ENCODE measurements at places on chromosomes 1 and 21.

- no peak for DNase-seq
These were observed 28.2 kb downstream of the STPG1 start for GRCh38 chr1:24385160-24385940.

GRCh38 chr1:196305216-196305615 is 303.0 kb downstream of the KCNT2 start:
- DNase-seq: no peak

DNA sequence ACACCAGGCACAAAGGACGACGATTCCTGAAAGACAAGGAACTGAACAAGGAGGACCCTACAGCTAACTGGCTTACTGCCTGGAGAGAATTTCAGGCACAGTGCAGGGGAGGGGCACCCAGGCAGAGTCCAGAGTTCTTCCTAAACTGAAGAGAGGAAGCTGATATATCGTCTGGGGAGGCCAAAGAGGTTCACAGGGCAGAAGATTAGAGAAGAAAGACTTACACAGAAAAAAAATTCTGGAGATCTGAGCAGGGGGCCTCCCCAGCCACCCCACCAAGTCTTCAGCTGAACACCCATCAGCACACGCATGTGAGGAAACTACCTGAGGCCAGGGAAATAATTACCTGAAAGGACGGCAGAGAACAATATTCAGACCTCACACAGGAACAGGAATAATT is 24.6 kb downstream of the SORT1 start:
- no peak for DNase-seq

GRCh38 chr1:10663678-10664035 is 132.8 kb downstream of the CASZ1 start:
- DNase-seq: no peak

DNA sequence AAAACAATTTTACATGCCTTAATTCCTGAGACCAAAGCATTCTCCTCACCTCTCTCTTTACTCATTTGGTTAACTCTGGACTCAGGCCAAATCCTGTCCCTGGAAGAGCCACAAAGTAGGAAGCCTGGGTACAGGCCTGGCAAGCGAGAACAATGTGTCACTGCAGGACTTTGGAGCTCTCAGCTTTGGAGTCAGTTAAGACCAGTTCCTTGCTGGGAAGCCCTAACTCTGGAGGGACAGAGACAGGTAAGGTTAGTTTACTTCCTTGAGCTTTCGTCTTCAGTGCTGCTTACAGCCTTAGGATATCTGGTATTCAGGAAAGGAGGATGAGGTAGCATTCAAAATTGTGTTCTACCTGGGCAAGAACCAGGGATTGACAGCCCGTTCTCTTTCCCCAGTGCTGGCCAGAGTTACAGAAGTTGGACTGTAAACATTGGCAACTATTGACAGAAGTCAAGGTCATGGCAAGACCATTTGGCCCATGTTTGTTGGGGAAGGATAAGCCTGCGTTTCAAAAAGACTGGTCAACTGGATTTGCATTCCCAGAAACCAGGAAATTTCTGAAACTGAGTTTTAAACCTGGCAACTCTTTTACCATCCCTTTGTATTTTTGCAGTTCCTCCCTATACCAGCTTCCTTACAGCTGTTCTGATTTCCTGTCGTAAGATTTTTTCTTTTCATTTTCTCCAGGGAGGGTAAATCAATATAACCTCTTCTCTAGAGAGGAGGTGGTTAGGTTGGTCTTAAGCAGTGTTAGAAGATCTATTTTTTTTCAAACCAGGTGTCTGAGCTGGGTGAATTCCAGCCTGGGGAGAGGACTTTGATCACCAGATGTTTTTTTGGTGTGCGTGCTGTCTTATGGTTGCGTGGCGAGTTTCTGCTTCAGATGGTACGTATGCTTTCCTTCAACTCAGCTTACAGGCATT is at the start of gene C4BPB:
Gene C4BPB (plus strand): TSS at position 160 of the 926 bp plus-strand sequence. CDS start 672 bp downstream, at position 832.
- DNase-seq: no peak

DNA sequence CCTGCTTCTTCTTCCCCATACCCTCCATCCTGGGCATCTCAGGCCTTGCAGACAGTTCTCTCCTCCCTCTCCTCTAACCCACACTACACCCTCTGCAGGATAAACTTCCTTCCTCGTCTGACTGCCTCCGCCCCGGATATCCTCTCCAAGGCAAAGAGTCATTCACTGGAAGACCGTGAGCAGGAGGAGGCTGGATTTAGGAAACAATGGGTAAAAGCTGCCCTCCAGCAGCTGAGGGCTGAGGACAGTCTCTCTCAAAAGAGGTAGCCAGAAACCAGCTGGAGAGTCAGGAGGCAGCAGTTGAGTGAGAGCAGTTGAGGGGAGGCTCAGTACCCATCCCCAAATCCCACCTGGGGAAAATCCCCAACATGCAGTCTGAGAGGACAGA is 1.4 kb downstream of the CSRP1 start:
- DNase-seq: no peak

DNA sequence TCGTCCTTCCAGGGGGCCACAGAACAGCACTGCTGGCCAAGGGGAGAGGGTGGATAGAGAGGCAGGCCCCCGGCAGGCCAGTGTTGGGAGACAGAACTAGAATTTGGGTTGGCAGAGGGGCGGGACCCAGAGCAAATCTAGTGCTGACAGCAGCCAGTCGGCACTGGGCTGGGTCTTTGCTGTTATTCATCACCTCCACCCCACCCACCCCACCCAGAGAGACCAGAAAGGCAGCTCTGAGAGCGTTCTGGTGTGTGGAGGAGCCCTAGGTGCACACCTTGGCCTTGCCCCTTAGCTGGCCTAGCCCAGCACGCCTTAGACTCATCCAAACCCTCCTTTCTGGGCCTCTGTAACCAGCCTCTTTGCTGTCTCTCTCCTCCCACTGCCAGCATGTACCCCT is 6.4 kb upstream of the PKP1 start:
- DNase-seq: no peak

DNA sequence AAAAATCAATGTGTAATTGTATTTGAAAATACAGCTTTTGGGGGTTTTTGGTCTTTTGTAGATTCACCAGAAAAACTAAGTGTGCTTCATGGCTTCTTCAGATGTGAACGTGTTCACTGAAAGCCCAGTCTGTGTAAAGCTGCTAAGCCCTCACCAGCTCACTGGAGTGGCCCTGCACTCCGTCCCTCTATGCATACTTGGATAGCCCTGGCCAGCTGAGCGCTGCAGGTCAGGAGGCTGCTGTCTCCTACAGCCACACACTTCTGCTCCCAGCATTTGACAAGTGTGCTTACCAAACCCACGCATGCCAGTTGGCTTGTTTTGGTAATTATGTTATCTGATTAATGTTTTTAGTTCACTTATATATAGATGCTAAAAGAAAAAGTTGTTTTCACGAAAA is 163.5 kb downstream of the TLR5 start:
- no peak for DNase-seq

DNA sequence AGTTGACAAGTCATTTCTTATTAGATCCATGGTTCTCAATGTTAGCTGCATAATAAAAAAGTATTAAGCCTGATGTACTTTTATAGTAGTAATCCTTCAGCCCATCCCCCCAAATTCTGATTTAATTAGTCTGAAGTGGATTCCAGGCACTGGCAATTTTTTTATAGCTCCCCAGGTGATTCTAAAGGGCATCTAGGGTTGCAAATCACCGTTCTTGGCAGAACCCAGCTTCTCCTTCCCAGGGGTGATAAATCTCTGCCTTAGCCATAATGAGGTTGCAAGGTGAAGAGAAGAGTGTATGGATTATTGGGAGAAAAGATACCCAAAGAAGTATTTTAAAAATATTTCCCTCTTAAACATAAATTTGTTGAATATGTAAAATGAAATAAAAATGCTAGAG is 43.0 kb upstream of the RXRG start:
- DNase-seq: no peak

GRCh38 chr1:216627252-216627651 is 96.0 kb downstream of the ESRRG start:
- DNase-seq: no peak

GRCh38 chr1:198113342-198113750 is 43.5 kb upstream of the NEK7 start:
- no peak for DNase-seq

- no peak for DNase-seq
These were observed 6.7 kb downstream of the FBXO6 start for GRCh38 chr1:11670747-11671146.

- DNase-seq: no peak
These were observed 347.4 kb upstream of the PTBP2 start for GRCh38 chr1:96374076-96374762.

DNA sequence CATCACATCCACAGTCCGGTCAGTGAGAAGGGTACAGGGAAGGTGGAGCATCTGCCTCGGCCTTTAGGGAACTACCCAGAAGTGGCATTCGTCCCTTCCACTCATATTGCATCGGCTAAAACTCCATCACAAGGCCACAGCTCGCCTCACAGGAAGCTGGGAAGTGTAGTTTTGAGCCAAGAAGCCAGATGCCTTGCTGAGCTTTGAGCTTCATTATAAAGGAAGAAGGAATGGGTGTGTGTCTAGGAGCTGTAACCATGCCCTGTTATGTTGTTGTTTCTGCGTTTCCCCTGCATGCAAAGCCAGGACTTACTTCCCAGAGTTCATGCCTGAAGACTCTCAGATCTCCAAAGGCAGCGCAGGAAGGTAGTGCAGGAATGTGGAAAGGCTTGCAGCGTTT is 61.1 kb downstream of the OPTC start:
- no peak for DNase-seq

DNA sequence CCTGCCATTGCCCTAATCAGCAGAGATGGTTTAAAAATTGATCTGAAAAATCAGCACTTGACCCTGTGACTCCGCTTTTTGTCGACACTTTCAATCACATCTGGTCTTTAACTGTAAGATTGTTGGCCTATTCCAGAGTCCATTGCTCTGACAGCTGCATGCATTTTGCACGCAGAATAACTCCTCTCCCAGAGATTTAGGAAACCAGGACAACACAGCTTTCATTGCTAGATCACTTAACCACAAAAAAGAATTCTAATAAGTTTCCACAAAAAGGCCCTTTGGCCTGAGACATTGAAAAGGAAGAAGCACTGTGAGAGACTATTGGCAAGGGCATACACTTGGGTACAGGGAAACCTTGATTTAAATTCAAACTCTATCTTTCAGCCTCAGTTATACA is 373.1 kb downstream of the TGFB2 start:
- no peak for DNase-seq

- peak; percentile 12 for DNase-seq
These were observed 23.0 kb upstream of the RAB4A start for GRCh38 chr1:229247871-229248270.

DNA sequence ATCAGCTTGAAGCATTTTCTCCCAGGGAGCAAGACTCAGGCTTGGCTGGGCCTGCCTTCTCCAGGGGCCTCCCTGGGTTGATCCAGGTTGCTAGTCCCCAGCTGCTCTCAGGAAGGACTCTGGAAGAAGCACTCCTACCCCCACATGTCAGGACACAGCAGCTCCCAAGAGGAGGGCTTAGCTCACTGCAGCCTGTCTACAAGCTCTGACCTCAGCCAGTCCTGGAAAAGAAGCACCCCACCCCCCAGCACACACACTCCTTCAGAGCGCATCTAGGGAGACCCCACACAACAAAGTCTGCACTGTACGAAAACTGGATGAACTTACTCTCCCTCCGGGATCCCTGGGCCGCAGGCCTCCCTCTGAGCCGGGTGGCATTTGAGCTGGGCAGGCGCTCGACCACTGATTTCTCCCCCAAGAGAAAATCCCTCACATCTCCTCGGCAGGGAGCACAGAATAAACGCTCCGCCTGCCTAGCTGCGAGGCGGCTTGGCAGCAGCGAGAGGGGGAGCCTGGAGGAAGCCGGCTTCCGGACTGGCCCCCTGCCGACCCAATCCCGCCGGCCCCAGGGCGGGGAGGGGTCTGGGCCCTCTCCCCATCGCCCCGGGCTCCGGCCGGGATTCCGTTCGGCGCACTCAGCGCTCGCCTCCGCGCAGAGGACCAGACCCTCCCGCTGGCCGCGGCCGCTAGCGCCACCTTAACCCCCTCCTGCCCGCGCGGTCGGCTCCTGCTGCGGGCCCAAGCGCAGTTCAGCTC is at the start of gene KCNA2:
Gene KCNA2 (minus strand): TSS at position 458 of the 756 bp plus-strand sequence. CDS start 1,576 bp downstream, outside the sequence.
- DNase-seq: no peak

DNA sequence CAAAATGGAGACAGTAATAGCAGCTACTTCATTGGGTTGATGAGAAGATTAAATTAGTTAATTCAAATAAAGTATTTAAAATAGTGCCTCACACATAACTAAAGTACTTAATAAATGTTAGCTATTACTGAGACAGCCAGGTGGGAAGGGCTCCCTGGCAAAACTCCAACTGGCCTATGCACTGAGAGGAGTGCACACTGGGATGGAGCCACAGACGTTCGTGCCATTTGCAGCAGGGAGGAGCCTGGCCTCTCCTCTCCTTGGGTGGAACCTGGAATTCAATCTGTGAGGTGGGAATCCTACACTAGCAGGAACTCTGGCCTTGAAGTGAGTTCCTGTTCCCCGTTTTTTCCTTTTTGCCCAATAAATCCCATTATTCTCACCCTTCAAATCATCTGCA is 28.1 kb downstream of the SLC5A9 start:
- DNase-seq: no peak

- no peak for DNase-seq
These were observed 1.8 kb downstream of the FHL3 start for GRCh38 chr1:38003261-38004250.

DNA sequence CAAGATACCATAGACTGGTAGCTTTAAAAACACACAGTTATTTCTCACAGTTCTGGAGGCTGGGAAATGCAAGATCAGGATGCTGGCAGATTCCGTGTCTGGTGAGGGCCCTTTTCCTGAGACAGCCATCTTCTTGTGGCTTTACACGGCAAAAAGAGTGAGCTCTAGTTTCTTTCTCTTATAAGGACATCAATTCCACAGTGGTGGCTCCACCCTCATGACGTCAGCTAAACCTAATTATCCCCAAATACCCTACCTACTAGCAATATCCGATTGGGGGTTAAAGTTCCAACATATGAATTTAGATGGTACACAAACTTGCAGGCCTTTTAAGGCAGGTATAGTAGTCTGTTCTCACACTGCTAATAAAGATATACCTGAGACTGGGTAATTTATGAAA is 77.7 kb downstream of the PRRX1 start:
- no peak for DNase-seq

GRCh38 chr1:94384485-94385265 is 33.5 kb upstream of the ABCD3 start:
- no peak for DNase-seq

DNA sequence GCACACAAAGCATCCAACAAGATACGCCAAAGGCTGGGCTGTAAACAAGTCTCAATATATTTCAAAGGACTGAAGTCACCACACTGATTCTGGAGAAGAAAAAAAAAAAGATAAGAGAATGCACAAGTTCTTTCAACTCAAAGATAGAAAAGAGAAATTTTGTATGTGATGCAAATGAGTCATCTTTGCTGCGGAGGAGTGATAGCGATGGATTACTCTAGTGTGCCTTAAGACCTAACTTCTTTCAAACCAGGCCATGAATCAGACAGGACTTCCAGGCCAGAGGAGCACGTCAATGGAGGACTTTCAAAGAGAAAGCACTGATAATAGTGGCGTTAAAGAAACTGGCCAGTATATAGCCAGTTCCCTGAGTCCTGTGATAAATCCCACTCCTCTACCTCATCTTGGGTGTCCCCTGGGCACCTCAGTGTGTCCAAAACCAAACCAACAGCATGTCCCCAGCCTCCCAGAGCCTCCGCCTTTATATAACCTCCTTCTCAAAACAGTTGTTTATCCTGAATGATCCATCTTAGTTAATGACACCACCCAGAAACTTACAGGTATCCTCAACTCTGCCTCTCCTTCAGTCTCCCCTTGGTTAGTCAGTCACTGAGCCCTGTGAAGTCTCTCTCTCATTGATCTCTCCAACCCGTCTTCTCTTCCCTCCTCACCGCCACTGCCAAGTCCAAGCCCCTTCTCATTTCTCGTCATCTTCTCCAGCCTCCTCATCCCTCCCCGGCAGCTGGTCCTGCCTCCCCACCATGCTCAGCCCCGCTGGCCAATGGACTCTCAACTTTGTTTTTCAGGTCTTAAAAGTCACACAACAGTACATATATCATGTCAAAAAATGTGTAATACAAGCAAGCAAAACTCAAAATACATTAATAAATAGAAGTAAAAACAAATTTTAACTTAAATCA is 47.2 kb upstream of the IFFO2 start:
- peak; percentile 53 for DNase-seq
